NCI-H187 treated with DMSO at 0.1 percent for 48 hours (cell line): ENCODE measurements at places on chromosomes 3 and 15.

DNA sequence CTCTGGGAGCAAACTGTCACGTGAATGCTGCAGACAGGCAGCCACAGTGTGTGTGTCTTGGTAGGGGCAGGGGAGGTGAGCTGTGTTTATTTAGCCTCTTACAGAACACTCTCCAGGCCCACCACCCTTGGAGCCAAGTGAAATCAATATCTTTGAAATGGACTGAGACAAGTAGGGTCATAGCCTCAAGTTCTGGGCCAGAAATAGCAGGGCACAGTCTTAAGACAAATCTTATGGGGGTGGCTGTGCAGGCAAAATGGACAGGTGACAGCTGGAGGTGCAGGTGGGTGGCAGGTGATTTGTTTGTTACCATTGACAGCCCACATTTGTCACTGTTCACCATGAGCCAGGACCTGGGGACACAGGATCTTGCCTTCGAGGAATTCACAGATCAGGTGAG lies 93.6 kb upstream of the NMNAT3 start:
- no peak for DNase-seq

- DNase-seq, result no peak
Measured at GRCh38 chr3:150739877-150740645, 22.9 kb downstream of the SIAH2 start.

GRCh38 chr3:124260206-124260915 lies 268.4 kb upstream of the ROPN1 start:
- no peak for DNase-seq

DNA sequence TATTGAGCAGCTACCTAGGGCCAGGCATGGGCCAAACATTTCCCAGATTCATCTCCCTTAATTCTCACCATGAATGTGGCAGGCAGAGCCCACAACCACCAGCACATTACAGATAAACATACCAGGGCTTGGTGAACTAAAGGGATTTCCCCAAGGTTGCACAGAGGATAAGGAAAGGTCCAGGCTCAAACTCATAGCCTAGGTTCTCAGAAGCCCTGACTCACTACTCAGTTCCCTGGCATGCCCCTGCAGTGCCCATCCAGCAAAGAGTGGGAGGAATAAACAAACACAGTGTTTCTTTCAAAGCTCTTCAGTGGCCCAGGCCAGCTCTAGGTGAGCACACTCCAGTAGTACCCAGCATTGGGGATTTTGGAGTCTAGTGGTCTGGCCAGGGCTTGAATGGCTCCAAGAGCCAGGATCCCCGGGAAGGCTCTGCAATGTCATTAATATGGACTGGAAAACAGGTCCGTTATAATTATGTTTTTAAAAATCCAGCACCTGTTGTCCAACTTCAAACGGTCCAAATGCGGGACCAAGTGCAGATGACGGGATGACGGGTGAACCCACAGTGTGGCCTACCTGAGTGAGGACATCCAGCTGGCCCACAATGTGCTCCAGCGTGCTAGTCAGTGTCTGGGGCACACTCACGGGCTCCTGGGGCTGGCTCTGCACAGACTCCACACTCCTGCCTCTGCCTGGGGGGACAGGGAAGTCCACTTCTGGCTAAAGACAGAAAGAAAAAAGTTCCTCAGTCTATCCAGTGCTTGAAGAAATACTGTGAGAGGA lies 39.8 kb upstream of the DUSP7 start:
- DNase-seq, result no peak

DNA sequence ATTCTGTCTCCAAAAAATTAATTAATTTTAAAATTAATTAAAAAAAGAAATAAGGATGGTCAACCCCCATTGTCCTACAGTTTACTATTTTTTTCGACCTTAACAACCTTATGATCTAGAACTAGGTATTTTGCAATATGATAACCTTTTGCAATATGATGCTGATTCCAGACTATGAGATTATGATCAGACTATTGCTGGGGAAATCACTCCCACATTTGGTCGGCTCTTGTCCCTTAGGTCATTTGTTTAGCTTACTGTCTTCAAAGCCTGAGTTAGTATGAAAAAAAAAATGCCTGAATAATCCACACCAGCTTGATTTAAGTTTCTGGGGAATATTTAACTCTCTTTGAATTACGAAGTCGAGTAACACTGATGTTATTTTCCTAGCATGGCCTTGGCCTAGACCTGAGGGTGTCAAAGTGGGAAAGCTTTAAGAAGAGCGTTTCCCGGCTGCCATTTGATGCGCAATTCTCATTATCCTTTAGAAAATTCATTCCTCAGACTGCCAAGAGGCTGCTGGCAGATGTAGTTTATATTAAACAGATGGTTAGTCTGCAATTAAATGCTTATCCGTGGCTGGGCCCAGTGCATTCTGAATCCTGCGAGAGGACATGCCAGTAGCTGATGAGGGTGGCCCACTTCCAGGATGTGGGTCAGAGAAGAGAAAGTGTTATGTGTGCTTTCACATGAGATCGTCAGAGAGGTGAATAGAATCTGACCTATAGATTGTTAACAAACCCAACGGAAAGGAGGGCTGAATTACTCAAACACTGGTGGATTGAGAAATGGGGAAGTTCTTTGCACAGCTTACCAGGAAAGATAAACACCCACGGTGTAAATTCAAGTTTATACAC lies 496.0 kb upstream of the THBS1 start:
- no peak for DNase-seq

DNA sequence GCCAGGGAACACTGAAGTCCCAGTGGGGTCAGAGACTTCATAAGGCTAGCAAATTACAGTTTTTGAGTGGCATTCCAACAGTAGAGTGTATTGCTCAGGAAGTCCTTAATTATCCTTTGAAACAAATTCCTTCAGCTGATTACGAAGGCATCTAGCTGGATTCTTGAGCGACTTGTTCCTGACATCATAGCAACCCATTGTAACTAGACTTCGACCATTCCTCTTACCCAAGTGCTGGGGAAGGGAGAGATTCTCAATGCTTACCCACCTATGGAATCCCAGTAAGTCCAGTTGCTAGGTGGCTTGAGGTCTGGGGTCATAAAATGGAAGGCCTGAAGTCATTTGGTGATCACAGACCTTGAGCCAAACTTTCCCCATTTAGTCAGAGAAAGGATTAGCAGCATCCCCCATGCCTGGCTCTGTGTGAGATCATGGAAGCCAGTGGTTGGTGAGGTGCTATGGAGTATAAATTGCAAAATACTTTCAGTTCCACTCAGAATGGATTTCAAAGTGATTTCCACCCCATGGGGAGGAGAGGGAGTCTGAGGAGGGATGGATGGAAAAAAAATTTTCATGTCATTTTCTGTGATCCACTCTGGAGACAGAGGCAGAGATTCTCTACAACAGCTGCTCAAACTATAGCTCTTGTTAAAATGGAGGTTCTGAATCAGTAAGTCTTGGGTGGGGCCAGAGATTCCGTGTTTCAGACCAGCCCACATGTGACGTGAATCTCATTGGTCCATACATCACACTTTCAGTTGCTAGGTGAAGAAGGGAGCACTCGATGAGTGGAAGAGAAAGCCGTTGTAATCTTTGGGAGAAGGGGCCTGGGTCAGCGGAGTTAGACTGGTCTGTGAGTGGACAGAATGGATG lies 45.7 kb downstream of the CD86 start:
- DNase-seq, result no peak

GRCh38 chr15:29162411-29162810 lies 107.2 kb downstream of the NSMCE3 start:
- DNase-seq, result no peak

- DNase-seq, result no peak
Measured at GRCh38 chr3:50415816-50416215, 56.5 kb upstream of the TMEM115 start.

GRCh38 chr3:125219261-125219701 lies 6.7 kb upstream of the SLC12A8 start:
- no peak for DNase-seq

- no peak for DNase-seq
Measured at GRCh38 chr3:115217292-115217677, 70.2 kb upstream of the ZBTB20 start.

- DNase-seq, result no peak
Measured at GRCh38 chr15:85711580-85712192, 83.0 kb downstream of the KLHL25 start.

- DNase-seq, result no peak
Measured at GRCh38 chr3:178810181-178810580, 261.4 kb downstream of the ZMAT3 start.

- DNase-seq, result no peak
Measured at GRCh38 chr3:33658621-33658990, 59.4 kb downstream of the CLASP2 start.

DNA sequence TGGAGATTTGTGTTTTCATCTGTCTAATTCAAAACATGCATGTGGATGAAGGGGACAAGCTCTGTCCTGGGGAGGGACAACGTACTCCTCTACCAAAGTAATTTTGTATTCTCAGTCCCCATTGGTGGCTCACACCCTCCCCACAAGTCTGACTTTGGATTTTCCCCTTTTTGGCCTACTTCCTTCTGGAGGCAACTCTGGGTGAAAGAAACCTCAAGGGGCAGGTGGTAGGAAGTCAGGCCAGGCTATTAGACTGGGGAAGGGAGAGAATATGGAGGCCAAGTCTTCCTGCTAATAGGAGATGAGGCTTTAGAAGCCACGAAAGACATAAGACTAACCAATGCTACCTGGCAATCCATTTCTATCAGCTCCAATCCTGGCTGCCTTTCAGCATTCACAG lies 124.9 kb upstream of the RASGRP1 start:
- no peak for DNase-seq

DNA sequence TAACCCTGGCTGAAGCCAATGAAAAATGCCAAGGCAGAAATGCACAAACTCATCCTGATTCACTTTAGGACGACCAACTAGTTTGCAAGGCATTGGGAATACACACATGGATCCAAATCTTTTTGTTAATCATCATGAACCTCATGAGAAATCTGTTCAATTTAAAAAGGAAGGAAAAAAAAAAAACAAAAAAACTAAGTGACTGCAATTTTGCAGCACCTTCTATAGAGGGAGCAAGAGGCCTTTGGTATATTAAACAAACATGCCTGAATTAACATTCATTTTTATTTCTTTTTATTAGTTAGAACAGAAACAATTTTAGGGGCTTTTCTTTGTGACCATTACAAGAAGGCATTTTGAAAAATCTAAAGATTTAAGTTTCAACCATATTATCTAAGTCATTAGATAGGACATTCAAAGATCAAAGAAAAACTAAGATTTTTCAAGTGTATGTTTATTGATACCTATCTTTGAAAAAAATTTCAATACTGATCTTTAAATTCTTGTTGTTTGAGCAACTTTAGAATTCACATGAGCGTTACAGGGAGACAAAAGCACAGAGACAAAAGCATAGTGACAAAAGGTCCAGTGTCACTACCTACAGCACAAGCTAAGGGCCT lies 182.4 kb downstream of the CBLB start:
- DNase-seq, result no peak

GRCh38 chr3:15180042-15180611 lies 25.9 kb upstream of the CAPN7 start:
- DNase-seq, result no peak

- DNase-seq, result no peak
Measured at GRCh38 chr3:123194552-123194951, 7.2 kb upstream of the SEC22A start.

DNA sequence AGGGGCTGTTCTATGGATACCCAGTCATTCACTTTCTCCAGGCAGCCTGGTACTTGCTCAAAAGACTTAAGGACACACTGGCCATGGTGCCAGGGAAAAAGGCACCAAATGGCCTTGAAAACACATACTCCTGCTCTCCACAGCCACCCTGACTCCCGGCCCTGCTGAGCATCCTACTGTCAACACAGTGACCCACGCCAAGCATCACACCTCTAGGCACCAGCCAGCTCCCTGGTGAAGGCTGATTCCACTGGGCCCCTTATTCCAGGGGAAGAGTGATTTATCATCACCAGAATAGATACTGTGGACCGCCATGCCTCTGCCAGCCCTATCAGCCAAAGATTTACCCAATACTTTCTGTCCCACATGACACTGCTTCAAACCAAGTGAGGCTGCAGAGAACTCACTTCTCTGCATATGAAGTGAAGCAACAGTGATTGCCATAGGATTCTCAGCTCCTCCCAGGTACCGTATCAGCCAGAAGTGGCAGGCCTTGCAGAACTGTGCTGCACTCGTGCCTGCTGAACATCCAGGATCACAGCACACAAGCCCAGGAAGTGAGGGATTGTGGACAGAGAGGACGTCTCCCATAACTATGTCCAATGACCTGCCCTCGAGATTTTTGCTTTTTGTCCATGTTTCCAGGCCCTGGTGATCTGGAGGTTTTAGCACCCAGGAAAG lies 63.7 kb downstream of the WHAMM start:
- DNase-seq, result no peak

DNA sequence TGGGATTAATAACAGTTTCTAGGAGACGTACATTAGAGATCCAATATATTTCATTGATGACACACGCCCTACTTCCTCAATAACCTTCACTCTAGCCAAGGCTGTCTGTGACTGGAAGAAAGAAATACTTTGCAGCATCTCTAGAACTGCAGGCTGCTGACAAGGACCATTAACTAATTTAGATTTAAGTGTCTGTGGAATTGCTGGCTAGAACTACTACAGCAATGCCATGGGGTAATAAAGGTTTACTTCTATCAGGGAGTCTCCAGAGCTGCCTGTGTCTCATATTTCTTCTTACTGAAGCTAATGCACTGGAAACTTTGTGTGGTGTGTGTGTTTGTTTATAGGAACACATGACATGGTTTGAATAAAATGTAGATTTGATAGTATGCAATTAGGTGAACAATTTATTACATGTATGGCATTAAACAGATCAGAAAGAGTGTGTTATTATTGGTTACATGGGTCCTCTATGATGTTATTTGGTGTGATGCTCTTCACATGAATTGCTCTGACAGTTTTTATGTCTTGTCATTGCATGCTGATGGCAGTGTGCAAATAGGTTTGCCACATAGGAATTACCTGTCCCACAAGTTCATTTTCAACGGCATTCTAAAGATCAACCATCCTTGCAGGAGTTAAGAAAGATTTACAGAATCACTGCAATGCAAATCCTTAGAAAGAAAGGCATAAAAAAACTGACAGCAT lies 916.2 kb upstream of the CADM2 start:
- DNase-seq, result no peak

DNA sequence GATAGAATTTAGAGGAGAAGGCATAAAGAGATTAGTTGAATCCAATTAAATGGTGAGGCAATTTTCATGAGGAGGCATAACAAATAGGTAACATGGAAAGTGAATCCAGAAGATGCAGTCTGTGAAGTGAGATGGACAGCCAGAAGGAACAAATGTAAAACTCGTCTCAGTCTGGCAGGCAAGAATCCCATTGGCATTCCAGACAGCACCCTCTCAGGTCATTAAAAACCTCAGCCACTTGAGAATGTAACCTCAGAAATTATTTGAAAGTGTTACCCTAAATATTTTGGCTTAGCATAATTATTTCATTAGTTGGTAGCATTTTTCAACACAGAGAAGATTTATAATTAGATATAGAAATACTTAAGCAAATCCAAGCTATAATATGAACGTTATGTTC lies 342.3 kb downstream of the LRRC3B start:
- DNase-seq, result no peak
